NCI-H446 treated with DMSO at 0.1 percent for 48 hours (cell line): ENCODE measurements at places on chromosomes 13 and 19.

GRCh38 chr13:110380359-110381028 is 73.4 kb downstream of the COL4A2 start:
- DNase-seq = no peak

DNA sequence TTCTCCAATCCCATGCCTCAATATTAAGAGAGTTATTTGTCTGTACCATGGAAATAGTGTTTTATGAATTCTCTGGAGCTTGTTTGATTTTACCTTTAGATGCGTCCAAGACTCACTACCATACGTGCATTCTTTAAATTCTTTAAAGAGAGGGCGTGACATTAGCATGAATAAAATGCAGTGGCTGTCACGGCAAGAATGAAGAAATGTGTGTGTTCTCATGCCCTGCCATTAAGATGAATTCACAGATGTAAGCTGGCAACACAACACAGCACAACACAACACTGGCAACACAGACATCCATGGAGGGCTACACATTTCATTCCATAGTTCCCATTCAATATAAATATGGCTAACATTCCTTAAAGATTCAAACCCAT is 213.4 kb downstream of the ENOX1 start:
- DNase-seq = no peak

- DNase-seq = no peak
These were observed 22.9 kb upstream of the CFAP97D2 start for GRCh38 chr13:114155926-114156883.

DNA sequence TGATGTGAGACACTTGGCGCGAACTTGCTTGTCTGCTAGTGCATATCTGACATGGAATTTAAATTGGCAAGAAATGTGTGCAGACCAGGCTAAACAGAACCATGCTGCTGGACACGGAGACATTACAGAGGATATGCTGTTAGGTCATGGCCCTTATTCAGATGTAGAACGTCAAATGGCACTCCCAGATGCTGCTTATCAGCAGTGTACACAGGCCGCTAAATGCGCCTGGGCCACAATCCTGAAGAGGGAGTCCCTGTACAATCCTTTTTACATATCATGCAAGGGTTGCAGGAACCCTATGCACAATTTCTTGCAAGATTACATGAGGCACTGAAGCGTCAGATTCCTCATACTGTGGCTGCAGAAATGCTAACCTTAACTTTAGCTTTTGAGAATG is 9.3 kb downstream of the ZNF350 start:
- DNase-seq = no peak

DNA sequence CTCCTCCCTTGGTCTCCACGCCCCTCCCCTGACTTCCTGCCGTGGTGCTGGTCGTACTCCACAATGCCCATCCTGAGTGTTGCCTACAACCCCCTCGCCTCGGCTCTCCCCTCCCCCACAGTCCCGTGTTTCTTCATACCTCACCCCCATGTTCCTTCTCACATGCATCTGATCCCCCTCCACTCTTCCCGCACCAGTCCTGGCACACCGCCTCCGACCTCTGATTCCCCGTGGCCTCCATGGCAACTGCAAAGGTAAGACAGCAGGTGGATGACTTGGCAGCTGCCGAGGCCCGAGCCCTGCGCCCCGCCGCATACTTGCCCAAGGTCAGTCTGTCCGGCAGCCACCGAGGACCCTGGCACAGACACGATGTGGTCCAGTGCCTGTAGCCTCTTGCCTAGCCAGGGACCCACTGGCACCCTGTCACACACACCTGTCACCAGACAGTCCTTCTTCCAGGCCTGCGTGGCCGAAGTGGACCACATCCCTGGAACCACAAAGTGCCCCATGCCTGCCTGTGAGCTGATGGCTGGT is 16.1 kb upstream of the SDHAF1 start:
- no peak for DNase-seq

DNA sequence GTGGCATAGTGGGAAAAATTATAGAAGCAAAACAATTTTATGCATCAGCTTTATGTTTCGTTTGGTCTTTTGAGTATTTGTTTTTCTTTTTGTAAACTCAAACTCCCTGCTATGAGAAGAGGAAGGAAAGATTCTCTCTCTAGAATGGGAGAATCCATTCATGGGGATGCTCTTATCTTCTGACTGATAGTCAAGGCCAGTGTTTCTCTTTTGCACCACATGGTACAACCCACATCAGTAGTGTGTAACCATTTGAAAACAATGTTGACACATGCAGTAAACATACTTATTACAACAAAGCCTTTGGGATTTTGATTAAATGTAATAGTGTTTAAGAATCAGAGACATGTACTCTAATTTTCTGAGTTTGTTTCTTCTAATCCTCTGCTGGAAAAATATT is 490.5 kb downstream of the MYO16 start:
- no peak for DNase-seq

DNA sequence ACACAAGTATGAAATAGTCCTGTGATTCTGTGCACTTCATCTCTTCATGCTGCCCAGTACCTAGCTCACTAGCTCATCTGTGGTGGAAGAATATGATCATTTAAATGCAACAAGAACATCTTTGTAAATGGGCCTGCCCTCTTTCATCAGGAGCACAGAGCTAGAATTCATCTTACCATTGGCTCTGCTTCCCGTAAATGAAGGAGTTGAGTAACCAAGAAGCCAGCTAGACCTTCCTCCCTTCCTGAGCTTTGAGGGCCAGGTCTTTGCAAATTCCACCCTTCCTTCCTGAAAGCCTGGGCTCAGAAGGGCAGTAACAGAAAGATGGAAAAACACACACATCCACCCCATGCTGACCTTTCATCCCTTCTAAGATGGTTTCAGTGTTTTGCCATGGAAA is 82.0 kb downstream of the FRY start:
- no peak for DNase-seq

- DNase-seq = no peak
These were observed 5.6 kb downstream of the ICAM5 start for GRCh38 chr19:10295305-10295846.

GRCh38 chr13:32426191-32426989 is 1.5 kb downstream of the N4BP2L1 start:
- DNase-seq = no peak

- DNase-seq = no peak
These were observed 11.3 kb downstream of the DDX39A start for GRCh38 chr19:14407605-14408484.

DNA sequence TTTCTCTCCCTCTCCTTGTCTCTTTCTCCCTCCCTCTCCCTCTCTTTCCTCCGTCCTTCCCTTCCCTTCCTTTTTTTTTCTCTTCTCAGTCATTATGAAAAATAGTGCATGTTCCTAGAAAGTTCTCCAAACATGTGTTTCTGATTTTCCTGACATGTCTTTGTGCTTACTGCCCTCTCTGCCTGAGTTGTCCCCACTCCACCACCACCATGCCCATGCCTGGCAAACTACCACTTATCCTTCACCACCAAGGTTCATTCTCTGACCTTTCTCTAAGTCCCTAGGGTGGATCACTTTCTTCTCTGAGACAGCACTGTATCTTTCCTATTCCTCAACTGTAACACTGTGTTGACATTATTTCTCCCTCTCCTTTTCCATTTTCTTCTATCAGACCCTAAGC is 98.2 kb downstream of the LACC1 start:
- DNase-seq = no peak

DNA sequence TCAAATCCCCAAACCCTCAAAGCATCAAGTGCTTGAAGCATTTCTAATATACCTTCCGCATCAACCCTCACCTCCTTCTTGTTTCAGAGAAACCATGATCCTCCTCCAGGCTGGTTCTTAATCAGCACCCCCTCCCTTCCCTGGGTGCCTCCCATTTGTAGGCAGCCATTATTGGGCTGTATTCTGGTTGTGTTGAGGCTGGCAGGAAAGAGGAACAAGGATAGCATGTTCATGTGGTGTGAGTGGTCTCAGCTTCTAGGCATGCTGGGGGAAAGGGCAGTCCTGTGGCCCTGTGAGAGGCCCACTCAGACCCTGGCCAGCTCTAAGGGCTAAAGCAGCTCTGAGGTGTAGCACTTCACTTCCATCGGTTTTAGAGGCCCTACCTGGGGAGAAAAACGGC is 18.9 kb upstream of the TRIM13 start:
- no peak for DNase-seq

DNA sequence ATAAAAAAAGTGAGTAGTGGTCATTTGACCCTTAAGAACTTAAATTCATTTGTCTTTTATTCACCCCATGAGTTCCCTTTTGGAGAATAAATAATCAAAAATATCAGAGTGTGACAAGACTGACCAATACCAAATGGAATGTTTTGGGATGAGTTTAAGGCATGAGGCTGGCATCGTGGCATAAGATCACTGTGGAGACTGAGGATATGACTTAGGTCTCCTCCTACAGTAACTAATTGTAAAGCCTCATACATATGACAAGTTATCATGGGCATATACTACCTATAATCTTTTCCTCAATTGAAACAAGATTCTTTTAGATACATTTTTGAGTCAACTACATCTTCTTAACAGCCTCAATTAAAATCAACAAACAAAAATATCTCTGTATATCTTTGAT is 782.0 kb downstream of the SLITRK1 start:
- DNase-seq = no peak

DNA sequence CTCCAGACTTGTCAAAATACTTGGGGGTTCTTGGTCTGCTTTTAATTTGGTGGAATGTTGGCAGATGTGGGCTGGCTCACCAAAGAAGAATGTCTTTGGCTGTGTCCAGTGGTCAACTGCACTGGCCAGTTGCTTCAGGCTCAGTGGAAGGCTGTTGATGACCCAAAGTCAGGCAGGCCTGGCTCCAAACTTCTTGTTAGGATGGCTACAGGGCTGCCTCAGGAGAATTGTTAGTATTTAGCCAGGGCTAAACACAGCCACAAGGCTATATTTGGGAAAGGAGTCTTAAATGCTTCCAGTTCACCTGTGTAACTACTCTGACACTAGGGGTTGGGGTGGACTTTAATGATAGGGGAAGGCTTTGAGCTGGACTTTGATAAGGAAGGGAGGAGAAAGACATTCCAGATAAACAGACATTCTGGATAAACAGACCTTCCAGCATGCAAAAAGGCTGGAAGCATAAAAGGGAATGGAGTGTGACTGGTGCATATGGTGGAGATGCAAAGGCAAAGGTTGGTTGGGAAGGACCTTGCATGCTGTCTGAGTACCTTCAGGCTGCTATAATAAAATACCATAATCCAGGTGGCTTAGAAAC is 116.8 kb downstream of the FOXO1 start:
- DNase-seq = no peak

DNA sequence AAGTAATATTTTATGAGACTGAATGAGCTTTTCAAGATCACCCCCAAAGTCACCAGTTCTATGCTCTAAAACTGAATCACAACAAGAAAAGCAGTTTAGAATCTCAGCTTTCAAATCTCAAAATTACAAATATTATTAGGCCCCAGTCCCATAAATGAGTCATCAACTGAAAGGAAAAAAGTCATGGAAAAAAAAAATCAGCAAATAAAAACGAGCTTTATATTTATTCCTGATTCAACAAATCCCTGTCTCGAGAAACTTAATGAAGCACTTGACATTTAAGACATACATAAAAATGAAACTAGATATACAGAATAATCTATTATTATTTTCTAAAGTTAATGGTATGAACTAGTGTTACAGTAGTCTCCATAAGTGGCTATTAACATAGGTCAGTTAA is 203.0 kb downstream of the DIAPH3 start:
- DNase-seq = no peak

- no peak for DNase-seq
These were observed 6.9 kb upstream of the OVOL3 start for GRCh38 chr19:36103842-36104552.

DNA sequence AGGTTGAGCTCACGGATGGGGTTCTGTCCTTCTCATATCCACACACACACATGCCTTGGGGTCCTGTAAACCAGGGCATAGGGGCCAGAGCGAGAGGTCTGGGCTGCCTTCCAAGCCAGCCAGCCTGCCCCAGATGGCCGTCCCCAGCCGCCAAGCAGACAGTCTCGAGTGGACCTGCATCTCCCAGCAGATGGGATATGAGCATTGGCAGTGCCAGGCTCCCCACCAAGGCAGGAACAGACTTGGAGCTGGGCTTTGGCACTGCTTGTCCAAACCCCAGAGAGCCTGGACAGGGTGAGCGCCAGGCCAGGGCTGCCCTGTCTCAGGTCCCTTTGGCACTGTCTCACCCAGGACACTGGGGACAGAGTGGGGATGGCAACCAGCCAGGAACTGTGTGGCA is 130.4 kb downstream of the DPF1 start:
- peak; percentile 89 for DNase-seq

- DNase-seq = no peak
These were observed 31.3 kb downstream of the SIAH3 start for GRCh38 chr13:45820106-45820838.

DNA sequence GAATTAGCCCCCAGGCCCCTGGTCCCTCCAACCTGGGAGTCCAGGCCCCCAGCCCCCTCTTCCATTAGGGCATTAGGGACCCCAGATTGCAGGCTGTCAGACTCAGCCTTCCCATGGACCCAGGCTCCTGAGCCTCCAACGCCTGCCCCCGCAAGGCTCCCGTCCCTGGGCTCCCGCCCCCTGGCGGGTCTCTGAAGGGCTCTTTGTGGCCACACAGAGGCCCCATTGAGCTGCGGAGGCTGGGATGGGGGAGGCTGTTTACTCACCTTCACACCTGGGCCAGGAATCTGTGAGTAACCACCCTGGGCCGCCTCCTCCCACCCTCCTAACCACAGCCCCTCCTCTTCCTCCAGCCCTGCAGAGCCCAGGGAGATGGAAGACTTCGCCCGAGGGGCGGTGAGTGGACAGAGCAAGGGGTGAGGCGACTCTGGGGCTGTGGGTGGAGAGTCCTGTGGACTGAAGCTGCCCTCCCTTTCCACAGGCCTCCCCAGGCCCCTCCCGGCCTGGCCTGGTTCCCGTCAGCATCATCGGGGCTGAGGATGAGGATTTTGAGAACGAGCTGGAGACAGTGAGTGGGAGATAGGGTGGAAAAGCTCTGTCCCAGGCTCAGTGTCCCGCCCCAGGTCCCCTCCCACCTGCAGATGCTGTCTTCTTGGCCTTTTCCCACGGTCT is 4.9 kb downstream of the ARHGEF1 start:
- DNase-seq = no peak

GRCh38 chr13:51420681-51421490 is 31.9 kb downstream of the INTS6 start:
- DNase-seq = no peak

DNA sequence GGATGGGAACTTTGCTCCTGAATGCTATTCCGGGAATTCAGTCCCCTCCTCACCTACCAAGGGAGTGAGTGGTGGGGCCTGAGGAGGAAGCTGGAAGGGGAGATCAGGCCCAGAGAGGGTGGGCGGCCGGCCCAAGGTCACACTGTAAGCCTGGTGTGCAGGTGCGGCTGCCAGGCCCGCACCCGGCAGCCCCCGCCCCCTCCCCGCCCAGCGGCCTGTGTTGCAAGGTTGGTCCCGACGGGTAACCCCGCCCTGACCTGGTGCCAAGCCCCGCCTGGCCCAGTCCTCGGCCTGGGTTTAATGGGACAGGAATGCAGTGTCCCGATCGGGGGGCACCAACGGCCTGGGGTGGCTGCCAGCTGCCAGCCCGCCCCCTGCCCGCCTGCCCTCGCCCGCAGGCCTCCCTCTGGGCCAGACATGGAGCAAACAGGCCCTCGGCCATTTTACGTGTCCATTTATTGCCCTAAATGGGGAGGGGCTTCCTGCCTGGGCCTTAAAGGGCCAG is 5.5 kb downstream of the ZBTB7A start:
- DNase-seq = no peak

GRCh38 chr13:20181188-20181587 is 11.6 kb downstream of the GJB2 start:
- DNase-seq = no peak
